ENCODE measurements at places on chromosomes 4 and X.

DNA sequence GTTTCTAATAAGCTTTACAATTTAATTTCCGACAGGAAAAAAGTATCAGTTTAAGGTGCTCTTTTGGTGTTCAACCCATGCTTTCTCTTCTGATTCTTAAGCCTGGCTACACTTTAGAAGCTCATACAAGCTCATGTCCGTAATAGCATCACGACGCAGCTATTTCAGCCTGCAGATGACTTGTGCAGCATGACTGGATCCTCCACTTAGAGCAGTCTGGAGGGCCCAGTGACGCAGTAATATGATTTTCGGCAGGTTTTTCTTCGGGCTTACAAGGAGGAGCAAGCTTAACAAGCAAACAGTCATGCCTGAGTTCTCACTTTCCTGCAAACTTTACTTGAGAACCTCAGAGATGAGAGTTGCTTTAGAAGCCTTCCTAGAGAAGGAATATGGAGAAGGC is 85.3 kb upstream of the MAML3 start:
- no peak for DNase-seq

DNA sequence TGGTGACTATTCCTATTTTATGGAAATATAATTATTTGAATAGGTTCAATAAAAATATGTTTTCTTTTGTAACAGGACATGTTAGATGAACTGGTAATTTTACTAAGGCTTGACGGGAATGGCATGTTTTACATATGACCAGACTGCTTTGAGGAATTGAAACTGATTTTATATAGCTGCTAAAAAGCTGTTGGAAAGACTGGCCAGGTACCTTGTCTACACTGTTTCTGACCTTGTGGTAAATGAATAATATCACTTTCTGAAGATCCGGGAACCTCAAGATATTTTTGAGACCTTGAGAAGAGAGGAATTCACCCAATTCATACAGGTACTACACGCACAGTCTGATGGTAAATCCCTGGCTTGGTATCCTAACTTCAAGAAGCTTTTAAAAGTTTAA is 42.1 kb upstream of the USP46 start:
- DNase-seq = no peak

- no peak for DNase-seq
Measured at GRCh38 chr4:29708473-29708872, 1011.7 kb upstream of the PCDH7 start.

- no peak for DNase-seq
Measured at GRCh38 chrX:96433409-96434077, 251.1 kb upstream of the DIAPH2 start.

GRCh38 chr4:1038948-1039492 is 27.6 kb downstream of the FGFRL1 start:
- no peak for DNase-seq

- peak; percentile 12 for DNase-seq
Measured at GRCh38 chr4:2243681-2244380, 1.9 kb upstream of the HAUS3 start.

DNA sequence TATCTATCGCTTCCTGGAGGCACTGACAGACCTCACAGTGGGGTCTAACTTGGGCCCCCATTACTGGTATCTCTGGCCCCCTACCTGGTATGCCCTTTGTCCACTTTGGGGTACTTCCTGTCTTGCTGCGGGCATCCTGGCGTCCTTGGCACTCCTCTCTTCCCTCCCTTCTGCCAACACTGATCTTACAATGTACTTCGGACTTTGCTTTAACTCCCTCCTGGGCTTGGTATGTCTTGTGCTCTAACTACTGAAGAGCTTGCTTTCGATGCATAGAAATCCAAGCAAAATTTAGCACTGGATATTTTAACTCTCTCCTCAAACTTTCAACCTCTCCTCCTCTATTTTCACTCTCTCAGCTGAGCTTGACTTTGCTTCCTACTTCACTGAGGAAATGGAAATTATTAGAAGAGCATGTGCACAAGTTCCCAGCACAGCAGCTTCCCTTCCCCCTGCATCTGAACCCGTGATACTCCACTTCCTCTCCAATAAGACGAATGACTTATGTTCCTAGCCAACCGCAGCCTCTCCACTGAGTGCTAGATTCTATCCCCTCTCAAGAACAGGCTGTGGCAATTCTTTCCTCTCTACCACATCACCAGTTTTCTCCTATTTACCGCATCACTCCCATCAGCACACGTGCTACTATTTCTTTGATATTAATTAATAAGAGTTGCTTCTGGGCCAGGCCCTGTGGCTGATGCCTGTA is 52.9 kb downstream of the SUPT20HL2 start:
- no peak for DNase-seq

- DNase-seq = no peak
Measured at GRCh38 chrX:18394477-18394876, 30.9 kb upstream of the CDKL5 start.

- no peak for DNase-seq
Measured at GRCh38 chrX:69143530-69143929, 21.7 kb downstream of the PJA1 start.

- DNase-seq = no peak
Measured at GRCh38 chrX:150525061-150525919, 43.1 kb upstream of the MTM1 start.

GRCh38 chrX:105273326-105273725 is 52.8 kb upstream of the TEX13A start:
- DNase-seq = no peak

GRCh38 chr4:48831532-48832030 is 693 bp downstream of the OCIAD1 start:
- no peak for DNase-seq

GRCh38 chrX:130171446-130172126 is at the start of gene RAB33A:
Gene RAB33A, plus strand, starts transcription at chrX:130171962. Its CDS starts 101 bp downstream, at chrX:130172063.
- no peak for DNase-seq

DNA sequence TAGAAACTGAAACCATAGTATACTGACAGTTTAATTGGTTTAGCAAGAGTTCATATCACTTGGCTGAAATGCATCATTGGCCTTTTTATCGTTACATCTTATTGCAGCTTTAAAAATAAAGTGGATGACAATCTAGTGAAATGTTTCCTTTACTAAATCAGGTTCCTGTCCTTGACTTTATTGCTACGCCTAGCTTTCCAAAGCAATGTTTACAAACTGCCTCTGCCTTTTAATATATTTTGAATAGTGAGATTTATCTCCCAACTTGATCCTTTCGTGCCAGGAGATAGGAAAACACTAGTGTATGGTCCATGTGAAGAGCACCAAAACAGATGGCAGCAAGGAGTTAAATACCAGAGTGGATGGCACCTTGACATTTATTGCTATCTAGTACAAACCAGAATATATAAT is 67.0 kb downstream of the GPC3 start:
- DNase-seq = no peak

GRCh38 chrX:43481576-43481975 is 174.5 kb upstream of the MAOA start:
- no peak for DNase-seq

GRCh38 chr4:119559044-119559647 is 69.5 kb downstream of the PDE5A start:
- DNase-seq = no peak

DNA sequence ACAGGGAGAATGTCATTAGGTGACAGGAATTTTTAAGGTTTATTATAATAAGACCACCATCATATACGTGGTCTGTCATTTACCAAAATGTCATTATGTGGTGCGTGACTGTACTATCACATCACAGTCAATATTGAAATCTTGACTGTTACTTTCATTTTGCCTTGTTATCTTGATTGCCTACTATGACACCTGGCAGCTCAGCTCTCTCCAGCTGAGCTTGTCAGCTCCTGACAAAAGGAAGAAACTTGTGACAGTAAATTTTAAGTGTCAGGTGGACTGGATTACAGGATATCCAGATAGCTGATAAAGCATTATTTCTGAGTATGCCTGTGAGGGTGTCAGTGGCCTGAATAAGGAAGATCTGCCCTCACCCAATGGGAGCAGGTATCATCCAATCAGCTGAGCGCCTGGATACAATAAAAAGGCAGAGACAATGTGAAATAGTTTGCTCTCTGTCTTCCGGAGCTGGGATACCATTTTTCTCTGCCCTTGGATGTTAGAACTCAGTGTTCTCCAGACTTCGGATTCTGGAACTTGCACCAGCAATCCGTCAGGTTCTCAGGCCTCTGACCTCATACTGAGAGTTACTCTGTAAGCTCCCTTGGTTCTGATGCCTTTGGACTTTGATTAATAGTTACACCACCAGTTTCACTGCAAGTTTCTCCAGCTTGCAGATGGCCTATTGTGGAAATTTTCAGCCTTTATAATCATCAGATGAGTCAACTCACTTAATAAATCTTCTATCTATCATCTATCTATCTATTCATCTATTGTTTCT is 1454.7 kb upstream of the IGFBP7 start:
- no peak for DNase-seq

DNA sequence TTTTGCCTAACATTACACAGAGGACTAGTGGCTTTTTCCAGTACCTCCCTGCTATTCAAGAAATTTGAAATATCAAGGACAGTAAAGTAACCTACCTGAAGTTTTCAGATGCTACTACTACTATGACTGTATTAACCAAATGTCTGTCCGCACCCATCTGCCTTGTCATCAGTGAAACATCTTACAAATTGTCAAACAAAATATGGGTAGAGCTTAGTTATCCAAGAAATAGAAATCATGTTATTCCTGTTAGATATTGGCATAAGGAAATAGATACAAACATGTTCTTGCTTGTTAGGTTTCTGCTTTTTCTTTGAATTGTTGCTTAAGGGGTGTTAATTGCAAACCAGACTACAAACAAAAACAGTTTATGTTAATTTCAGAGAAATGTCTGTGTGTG is 63.9 kb downstream of the PLS3 start:
- DNase-seq = no peak

DNA sequence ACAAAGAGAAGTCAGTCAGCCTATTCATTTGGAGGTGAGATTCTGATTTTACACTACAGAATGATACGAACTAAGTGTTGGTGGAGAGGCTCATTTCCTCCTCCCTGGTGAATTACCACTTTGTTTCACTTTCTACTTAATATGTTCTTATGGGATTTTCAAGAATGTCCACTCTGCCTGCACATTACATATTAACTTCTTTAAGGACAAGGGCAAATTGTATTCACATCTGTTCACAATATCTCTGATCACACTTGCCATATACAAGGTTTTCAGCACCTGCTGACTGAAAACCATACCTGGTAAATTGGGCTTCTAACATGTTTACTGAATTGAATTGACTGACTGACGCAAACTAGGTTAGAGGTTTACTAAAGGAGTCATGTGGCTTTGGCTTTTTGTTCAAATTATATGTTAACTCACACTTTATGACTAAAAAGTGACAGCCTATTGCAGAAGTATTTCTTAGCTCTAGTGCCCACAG is 188.4 kb upstream of the MBNL3 start:
- no peak for DNase-seq

DNA sequence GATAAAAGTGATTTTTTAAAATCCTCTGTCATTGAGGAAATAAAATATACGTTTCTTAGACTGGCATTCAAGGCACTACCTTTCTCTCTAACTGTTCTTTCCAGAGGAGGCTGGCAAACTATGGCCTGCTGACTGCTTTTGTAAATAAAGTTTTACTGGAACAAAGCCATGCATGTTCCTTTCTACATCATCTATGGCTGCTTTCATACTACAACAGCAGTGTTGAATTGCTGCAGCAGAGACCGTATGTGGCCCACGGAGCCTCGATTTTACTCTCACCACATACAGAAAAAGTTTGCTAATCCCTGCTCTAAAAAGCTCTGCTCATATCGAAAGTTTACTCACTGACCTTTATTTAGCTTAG is 20.2 kb downstream of the SETD7 start:
- DNase-seq = no peak

GRCh38 chrX:15864629-15865028 is 10.0 kb upstream of the AP1S2 start:
- no peak for DNase-seq
